ENCODE measurements at places on chromosomes 6 and 20.

GRCh38 chr6:153503810-153504209 is 372.7 kb upstream of the RGS17 start:
- peak; percentile 31 for DNase-seq

- DNase-seq: no peak
Observed at GRCh38 chr6:39218868-39219567, 10.3 kb downstream of the KCNK5 start.

DNA sequence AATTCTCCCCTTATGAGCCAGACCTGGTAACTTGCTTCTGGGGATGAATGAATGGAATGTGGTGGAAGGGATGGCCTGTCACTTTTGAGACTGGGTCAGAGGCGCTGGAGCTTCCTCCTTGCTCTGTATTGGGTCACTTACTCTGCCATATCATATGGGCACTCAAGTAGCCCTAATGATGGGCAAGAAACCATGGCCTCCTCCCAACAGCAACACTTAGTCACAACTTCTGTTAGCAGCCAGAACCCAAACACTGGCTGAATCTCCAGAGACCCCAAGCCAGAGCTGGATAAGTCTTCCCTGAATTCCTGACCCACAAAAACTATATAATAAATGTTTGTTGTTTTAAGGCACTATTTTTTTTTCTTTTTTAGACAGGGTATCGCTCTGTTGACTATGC is 5.5 kb downstream of the E2F1 start:
- DNase-seq: no peak

DNA sequence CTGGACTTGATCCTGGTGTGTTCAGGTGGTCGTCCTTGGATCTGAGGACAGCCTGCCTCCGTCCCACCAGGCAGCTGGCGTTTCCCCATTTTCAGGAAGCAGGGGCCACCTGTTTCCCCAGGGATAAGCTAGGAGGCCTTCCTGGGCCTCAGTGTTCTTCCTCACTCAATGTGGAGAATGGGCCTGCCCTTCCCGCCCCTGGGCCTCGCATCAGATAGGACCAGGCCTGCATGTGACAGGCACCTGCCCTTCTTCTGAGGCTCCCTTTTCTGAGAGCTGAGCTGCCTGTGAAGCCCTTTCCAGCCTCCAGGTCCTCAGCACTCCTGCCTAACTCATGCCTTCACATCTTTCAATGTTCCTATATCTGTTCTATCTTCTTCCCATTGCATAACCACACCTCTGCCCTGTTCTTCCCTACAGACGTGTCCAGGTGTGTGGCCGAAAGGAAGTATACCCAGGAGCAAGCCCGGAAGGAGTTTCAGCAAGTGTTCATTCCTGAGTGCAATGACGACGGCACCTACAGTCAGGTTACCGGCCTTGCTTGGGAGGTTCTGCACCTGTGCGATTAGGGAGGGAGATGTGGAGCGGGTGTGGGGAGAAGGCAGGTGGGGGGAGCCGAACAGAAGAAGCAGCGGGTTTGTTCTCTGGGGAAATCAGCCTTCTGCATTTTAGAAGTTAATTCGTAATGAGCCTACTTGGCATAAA is 85.1 kb downstream of the SMOC2 start:
- DNase-seq: peak; percentile 57

DNA sequence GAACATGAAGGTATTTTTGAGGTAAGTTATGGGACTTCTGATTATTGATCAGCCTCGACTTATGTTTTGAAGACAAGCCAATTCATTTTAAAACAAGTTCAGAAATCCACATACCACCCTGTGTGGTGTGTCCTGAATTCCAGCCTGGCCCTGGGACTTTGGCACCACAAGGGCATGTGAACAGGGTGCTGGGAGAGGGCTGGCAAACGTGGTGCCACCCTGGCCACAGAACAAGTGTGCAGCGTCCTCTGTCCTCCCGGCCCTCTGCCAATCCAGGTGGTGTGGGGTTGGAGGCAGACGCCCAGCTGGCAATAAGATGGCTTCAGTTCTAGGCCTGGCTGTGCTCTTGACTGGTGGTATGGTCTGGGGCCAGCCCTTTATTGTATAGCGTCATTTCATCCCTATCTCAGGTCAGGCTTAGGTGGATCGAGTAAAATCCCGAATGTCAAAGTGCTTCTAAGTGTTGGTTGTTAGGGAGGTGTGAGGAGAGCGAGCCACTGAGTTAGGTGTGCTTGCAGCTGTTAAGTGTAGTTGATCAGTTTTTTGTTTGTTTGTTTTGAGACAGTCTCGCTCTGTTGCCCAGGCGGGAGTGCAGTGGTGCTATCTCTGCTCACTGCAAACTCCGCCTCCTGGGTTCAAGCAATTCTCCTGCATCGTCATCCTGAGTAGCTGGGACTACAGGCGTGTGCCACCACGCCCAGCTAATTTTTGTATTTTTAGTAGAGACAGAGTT is 84.2 kb downstream of the RNF144B start:
- DNase-seq: no peak

DNA sequence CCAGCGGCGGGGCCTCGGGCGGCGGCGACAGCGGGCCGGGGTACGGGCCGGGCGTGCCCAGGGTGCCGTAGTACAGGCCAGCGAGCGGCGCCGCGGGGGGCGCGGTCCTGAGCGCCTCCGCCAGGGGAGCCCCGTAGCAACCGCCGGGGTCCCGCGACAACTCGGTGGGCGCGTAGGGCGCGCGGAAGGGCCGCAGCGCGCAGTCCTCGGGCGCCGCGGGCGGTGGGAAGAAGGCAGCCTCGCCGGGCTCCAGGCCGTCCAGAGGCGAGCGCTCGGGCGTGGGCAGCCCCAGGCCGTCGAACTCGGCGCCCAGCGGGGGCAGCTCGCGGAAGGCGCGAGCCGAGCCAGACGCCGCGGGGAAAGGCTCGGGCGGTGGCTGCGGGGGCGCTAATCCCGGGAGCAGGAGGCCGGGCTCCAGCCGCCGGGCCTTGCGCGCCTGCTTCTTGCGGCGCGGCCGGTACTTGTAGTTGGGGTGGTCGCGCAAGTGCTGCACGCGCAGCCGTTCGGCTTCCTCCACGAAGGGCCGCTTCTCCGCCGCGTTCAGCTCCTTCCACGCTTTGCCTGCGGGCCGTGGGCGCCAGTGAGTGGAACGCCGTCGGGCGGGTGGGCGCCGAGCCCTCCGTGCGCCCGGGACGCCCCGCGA is 916 bp downstream of the SOX18 start:
- no peak for DNase-seq

- peak; percentile 38 for DNase-seq
Observed at GRCh38 chr6:132817554-132818403, 3.4 kb downstream of the RPS12 start.

- no peak for DNase-seq
Observed at GRCh38 chr6:35493307-35493983, 3.4 kb downstream of the TEAD3 start.

DNA sequence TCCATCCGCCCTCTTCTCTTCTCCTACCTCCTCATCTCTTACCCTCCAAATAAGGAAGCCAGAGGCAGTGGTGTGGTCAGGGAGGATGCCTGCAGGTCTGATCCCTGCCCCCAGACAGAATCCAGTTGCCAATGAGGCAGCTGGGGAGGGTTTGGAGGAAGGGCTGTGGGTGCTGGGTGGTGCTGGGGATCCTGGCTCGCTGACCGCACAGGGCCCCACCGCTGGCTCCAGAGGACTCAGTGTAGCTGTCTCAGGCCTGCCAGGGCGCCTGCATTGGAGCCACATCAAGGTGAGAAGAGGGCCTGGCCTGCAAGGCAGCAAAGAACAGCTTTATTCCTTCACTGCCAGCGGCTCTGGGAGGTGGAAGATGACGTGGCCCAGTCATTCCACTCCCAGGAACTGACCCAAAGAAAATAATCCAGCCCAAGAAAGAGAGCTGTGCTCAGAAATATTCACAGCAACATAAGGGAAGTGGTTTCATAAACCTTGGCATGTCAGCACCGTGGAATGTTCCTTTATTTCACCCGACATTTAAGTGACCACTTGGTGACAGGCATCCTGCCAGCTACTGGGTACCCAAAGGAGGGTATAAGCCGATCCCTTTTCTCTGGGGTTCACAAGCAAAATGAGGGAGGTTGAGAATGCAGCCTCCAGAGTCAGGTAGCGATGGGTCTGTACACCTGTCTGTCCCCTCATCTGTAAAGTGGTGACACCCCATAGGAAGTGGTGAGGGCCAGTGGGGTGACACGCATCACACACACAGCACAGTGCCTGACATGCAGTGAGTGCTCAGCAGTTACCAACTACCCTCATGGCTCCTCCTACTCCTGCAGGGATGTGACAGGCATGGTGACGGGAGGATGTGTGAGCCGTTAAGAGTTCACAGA is 125.1 kb downstream of the SNX5 start:
- DNase-seq: no peak

GRCh38 chr6:158687506-158687905 is 37.7 kb downstream of the SYTL3 start:
- no peak for DNase-seq

DNA sequence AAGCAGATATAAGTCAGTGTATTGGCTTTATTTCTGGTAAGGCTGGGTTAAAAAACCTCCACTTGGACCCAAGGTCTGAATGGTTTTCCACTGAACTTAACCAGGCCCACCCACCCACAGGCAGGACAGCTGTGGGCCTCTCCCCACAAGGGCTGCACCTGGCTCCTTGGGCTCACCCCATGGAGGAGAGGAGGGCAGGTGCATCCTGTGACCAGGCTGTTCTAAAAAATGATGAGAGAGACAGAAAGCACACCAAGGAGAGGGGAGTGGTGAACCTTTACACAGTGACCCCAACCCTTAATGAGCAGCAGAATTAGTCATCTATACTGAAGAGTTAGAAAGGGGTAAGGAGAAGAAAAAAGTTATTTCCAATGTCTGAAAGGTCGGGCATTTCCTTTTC is 34.5 kb upstream of the DUSP22 start:
- no peak for DNase-seq

- no peak for DNase-seq
Observed at GRCh38 chr6:44235891-44236516, 10.9 kb upstream of the HSP90AB1 start.

DNA sequence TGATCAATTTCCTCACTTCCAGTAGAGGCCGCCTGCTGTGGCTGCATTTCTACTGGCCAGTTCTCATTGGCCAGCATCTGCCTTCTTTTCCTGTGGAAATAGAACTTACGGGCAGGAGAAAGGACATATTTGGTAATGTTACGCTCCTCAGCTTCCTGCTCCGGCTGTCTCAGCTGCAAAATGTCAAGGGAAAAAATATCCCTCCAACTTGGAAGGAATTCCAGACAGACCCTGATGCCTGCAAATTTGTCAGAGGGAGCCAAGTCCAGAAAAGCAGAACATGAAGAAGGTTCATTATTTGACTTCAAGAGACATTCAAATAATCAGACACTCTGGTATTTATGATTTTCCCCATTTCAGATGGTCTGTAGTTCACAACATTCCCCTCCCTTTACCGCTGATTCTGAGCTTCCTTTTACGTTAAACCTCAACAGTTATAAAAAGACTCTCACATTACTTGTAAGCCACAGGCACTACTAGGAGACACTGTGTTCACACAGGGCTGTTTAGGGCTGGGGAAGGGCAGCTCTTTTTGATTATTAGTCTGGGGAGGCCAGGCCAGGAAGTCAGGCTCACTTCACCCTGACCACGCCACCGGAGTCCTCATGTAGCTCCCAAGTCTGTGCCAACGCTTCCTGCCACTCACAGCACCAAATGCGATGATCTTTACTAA is 179.6 kb upstream of the CCN2 start:
- no peak for DNase-seq

DNA sequence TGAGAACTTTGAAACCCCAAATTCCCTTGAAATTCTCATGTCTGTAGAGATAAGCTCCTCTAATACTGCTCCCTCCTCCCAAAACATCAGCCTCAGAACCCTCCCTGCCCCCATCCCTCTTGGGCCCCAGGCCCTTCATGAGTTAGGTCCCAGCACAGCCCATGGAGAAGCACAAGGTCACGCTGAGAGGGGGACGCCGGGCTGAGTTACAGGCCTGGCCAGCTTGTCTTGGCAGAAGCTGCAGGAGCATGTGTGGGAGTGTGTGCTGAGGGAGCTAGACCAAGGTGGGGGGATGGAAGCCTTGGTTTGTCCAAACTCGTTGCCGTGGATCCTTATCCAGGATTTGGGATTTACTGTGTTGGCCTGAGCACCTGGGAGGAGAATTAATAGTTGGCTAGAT is 8.5 kb upstream of the PTCRA start:
- DNase-seq: no peak

DNA sequence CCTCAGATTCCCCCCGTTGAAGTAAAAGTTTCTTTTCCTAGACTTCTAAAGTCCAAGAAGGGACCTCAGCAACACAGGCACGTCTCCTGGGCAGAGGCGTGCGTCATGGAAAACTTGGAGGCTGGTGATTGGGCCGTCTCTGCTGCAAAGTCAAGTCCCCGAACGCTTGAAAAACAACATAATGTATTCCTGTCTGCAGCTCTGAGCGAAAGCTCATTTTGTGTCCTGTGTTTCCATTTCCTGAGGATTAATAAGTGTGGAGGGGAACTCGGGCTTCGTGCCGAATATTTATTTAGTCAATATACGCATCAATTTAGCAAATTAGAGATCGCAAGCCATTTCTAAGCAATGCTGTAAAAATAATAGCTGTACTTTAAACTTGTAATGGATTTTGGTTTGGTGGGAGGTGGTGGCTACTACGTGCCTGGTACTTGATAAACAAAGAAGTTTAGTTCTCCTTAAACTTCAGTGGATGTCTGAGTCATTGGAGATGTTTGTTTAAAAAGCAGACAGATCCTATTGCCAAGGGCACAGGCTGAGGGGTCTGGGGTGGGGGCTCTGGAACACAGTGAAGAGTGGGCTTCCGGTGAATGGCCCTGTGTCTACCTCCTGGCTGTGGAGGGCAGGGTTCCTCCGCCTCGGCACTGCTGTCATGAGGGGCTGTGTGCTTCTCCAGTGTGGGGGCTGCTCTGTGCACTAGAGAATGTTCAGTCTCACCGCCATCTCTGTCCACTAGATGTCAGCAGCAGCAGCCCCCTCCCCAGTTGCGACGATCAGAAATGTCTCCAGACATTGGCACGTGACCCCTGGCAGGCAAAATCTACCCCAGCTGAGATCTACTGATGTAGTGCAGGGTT is 21.8 kb downstream of the PCK1 start:
- no peak for DNase-seq

- DNase-seq: peak; percentile 59
Observed at GRCh38 chr20:19609642-19610223, 148.3 kb upstream of the RIN2 start.

GRCh38 chr20:32762754-32763201 is 593 bp downstream of the DNMT3B start:
- DNase-seq: peak; percentile 60

GRCh38 chr6:109236115-109237076 is 141.1 kb downstream of the CEP57L1 start:
- DNase-seq: peak; percentile 87

GRCh38 chr6:110946498-110946897 is 12.0 kb upstream of the GTF3C6 start:
- DNase-seq: no peak
